Lower lobe of right lung (tissue), 2 donors: ENCODE measurements at places on chromosomes 3 and 15. TPM values are rescaled to one million over a fixed set of nuclear protein-coding genes. Genes with fewer than 3 reads are reported as not detected.

MESP1 gene
- 0.53 TPM for total RNA-seq

KCNMB3 gene
- total RNA-seq = 2.9 TPM

MRAS gene
- 55.4 TPM for total RNA-seq

GOLGA6L7 gene
- total RNA-seq = not detected

CIDEC gene
- not detected for total RNA-seq

PPP1R14D gene
- 0.53 TPM for total RNA-seq

BDH1 gene
- total RNA-seq = 12.4 TPM

DAZL gene
- total RNA-seq = not detected

TMEM266 gene
- 1.4 TPM for total RNA-seq

GOLGA6L10 gene
- 0.41 TPM for total RNA-seq

SCAPER gene
- total RNA-seq = 34.2 TPM

ACKR4 gene
- total RNA-seq = 8.5 TPM

PGBD4 gene
- total RNA-seq = 1.5 TPM

TJP1 gene
- 115 TPM for total RNA-seq

CLDN18 gene
- total RNA-seq = 162 TPM

SCG5 gene
- total RNA-seq = 0.65 TPM

ALAS1 gene
- 103 TPM for total RNA-seq

ITIH1 gene
- not detected for total RNA-seq

SLC38A3 gene
- not detected for total RNA-seq

MAGI1 gene
- 35.5 TPM for total RNA-seq

RAMAC gene
- 17.9 TPM for total RNA-seq

NR1D2 gene
- 53.7 TPM for total RNA-seq

INAFM2 gene
- 33.8 TPM for total RNA-seq

ZPLD1 gene
- total RNA-seq = not detected

ADPGK gene
- 87.1 TPM for total RNA-seq

PRSS50 gene
- 0.41 TPM for total RNA-seq

OR5K2 gene
- not detected for total RNA-seq

TMCO5A gene
- not detected for total RNA-seq

ISLR gene
- 24.0 TPM for total RNA-seq

CPN2 gene
- not detected for total RNA-seq

ARPIN gene
- total RNA-seq = 30.9 TPM

TEX264 gene
- 43.5 TPM for total RNA-seq

CSPG4 gene
- total RNA-seq = 15.0 TPM

FBLN2 gene
- total RNA-seq = 40.8 TPM

CERS3 gene
- total RNA-seq = not detected

RBP2 gene
- total RNA-seq = 3.1 TPM

GRIP2 gene
- 1.1 TPM for total RNA-seq

USP19 gene
- 60.4 TPM for total RNA-seq

WDR5B gene
- 6.4 TPM for total RNA-seq

HTR3E gene
- total RNA-seq = not detected

PIGZ gene
- total RNA-seq = 4.6 TPM

PPP2R3A gene
- 9.0 TPM for total RNA-seq

GOLGA8O gene
- total RNA-seq = not detected

TYRO3 gene
- 17.3 TPM for total RNA-seq

SPINK8 gene
- total RNA-seq = not detected

SLC28A1 gene
- not detected for total RNA-seq
